Fibroblast of skin of right biceps (primary cell): ENCODE measurements at places on chromosomes 16 and 17.

GRCh38 chr17:7579001-7579833 is at the start of gene CD68:
TSS of gene CD68 (plus strand) at chr17:7579638. CDS start at chr17:7579678, 40 bp downstream.
- DNase-seq, result peak; percentile 93

DNA sequence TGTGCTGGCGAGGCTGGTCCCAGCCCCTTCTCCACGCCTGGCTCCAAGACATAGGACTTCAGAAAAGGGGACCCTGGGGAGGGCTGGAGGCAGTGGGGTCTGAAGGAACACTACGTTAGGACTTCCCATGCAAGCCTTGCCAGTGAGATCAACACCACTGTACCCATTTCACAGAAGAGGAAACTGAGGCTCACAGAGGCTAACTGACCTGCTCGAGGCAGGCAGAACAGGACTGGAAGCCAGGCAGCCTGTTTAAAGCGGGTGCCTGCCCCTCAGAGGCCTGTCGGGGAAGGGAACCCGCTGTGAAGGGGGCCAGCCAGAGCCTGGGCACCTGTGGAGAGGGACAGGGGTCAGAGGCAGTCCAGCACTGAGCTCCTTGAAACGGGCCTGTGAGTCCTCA is 32.3 kb downstream of the PEMT start:
- DNase-seq, result no peak

DNA sequence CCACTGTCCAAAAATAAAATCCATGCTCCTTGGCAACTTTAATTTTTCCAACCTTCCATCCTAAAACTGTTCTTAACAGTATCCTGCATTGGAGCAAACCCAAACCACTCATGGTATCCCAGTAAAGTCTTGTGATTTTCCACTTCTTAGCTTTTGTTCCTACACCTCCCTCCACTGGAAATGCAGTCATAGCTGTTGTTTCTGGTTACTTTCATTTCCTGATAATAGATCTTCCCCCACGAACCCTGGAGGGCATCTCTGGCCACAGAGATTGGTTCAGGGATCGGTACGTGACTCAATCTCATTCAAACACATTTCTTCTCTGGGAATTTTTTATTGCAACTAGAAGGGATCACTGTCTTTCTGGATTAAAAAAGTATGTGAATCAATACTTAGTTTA is 276.0 kb downstream of the GRIN2A start:
- no peak for DNase-seq

- DNase-seq, result peak; percentile 84
These were observed 39.5 kb downstream of the DYNLRB2 start for GRCh38 chr16:80580109-80580832.

DNA sequence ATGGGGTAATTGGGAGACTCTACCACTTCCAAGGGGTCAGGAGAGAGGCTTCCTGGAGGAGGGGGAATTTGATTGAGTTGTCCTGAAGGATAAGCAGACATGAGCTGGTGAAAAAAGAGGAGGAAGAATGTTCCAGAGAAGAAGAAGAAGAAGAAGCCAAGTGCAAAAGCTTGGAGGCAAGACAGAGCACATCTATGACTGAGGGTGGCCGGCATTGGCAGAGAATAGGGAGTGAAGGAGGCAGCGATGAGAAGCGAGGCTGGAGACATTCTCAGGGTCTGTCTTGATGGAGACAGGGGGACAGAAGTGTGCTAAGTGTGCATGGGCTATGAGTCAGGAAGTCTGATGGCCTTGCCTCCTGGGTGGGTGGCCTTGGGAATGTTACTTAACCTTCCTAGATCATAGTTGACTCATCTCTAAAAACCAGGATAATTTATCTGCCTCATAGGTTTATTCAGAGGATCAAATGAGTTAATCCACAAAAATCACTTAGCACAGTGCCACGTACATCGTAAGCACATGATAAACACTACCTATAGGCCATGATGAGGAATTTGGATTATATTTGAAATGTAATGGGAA is 171.7 kb downstream of the ABCC12 start:
- DNase-seq, result peak; percentile 36

GRCh38 chr17:30021708-30022317 is 80.4 kb downstream of the EFCAB5 start:
- peak; percentile 33 for DNase-seq

GRCh38 chr17:64291268-64291851 is 28.3 kb upstream of the TEX2 start:
- DNase-seq, result no peak

DNA sequence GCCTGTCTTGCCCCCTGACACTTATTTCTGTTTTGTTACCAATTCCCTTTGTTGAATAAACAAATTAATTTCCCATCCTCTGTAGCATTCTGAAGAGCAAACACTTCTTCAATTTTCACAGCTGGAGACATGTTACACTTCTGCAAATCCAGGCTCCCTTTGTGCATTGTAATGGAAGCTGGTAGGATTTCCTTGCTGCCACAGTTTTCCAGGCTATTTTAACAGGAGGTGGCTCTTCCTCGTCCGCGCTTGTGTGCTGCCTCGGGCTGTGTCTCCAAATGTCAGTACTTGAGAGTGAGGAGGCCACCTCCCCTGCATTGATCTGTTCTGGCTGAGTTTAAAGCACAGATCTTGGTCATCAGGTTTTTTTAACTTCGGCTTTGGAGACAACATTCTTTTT is 40.0 kb downstream of the SOST start:
- no peak for DNase-seq

DNA sequence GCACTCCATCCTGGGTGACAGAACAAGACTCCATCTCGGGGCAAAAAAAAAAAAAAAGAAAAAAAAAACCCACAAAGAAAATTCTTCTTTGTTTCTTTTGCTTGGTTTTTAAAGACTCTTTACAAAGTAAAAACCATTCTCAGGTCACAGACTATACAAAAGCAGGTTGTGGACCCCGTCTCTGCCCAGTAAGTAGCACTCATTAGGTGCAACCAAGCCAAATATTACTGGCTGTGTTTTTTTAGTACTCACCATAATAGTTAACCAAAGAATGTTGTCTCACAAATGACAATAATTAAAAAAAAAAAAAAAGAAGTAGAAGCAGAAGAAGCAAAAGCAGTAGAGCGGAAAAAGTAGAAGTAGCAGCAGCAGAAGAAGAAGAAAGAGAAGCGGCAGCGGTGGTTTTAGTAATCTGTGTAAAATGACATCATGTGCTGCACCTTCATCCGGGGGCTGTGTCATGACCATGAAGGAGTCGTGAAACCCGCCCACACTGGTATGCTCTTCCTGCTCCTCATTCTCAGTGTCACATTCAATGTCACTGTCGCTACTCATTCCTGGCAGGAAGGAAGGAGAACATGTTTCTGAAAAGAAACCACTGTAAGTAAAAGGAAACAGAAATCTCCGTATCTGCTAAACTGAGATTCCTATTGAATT is 105.4 kb downstream of the TRIM37 start:
- DNase-seq, result peak; percentile 62

DNA sequence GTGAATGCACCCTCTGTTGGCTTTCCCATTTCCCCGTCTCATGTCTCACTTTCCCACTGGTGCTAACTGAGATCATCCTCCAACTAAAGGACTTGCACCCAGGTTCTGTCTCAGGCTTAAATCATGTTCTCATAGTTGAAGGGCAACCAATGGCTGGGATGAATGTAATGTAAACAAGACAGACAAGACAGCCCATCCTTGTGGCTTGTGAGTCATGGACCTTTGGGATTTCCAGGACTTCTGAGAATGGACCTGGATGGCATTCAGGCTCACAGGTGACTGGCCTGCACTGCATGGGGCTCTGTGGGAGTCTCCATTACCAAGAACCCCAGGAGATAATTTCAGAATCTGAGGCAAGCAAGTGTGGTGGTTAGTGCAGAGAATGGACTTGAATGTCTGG is 347.5 kb downstream of the HAPSTR1 start:
- DNase-seq, result no peak

GRCh38 chr16:83393196-83393981 is 414.4 kb upstream of the HSBP1 start:
- DNase-seq, result peak; percentile 55

DNA sequence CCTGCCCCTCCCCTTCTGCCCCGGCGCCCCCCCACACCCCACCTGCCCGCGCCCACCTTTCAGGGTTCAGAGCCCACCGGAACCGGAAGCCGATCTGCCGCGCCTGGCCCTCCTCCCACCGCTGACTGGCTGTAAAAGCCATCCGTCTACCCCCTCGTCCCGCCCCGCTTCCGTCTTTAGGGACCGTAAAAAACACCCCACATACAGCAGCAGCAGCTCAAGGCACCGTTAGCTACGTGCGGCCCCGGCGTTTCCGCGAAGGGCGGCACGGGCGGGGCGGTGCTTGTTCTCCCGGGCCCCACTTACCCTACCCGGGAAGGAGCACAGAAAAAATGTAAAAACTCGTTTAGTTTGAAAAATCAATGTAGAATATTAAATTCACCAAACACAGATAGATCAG is at the start of gene MRPL28:
Gene MRPL28, minus strand, starts transcription at position 96 of the 400 bp plus-strand sequence. CDS start 320 bp downstream, outside the sequence.
- DNase-seq, result peak; percentile 95

GRCh38 chr17:43543300-43543699 is 2.8 kb downstream of the ETV4 start:
- DNase-seq, result peak; percentile 21

- peak; percentile 60 for DNase-seq
These were observed 114.5 kb downstream of the SMG6 start for GRCh38 chr17:2188971-2189630.

- no peak for DNase-seq
These were observed 3.7 kb upstream of the NPIPB15 start for GRCh38 chr16:74372369-74372768.

- DNase-seq, result peak; percentile 53
These were observed 873 bp downstream of the SETD1A start for GRCh38 chr16:30958175-30959079.

GRCh38 chr17:74893936-74894671 is 671 bp upstream of the FADS6 start:
- DNase-seq, result no peak

DNA sequence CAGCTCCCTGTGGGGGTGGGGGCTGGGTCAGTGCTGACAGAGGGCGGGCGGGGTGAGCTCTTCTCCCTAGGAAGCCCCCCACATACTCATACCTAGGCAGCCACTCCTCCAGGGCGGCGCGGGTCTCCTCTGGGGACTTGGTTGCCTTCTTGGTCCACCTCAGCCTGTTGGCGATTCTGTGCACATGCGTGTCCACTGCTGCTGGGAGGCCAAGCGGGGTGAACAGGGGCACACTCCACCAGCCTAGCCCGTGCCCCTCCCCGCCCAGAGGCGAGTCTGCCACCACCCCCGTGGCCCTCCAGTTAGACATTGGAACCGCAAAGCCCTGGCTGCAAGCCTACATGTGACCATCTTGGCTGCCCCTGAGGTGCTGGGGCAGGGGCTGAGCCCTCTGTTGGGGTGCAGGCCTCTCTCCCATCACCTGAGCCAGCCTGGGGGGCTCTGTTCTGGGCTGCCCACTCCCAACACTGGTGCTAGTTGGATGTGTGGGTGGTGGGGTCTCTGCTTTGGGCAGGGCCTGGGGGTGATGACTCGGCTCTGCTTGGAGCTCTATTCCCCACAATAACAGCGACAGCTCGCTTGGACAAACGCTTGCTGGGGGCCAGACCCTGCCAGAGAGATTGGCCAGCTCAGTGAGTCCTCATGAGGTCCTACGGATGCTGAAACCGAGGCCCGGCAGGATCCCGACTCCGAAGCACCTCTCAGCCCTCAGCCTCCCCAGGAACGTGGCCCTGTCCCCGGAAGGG is 7.4 kb downstream of the NTHL1 start:
- DNase-seq, result no peak

DNA sequence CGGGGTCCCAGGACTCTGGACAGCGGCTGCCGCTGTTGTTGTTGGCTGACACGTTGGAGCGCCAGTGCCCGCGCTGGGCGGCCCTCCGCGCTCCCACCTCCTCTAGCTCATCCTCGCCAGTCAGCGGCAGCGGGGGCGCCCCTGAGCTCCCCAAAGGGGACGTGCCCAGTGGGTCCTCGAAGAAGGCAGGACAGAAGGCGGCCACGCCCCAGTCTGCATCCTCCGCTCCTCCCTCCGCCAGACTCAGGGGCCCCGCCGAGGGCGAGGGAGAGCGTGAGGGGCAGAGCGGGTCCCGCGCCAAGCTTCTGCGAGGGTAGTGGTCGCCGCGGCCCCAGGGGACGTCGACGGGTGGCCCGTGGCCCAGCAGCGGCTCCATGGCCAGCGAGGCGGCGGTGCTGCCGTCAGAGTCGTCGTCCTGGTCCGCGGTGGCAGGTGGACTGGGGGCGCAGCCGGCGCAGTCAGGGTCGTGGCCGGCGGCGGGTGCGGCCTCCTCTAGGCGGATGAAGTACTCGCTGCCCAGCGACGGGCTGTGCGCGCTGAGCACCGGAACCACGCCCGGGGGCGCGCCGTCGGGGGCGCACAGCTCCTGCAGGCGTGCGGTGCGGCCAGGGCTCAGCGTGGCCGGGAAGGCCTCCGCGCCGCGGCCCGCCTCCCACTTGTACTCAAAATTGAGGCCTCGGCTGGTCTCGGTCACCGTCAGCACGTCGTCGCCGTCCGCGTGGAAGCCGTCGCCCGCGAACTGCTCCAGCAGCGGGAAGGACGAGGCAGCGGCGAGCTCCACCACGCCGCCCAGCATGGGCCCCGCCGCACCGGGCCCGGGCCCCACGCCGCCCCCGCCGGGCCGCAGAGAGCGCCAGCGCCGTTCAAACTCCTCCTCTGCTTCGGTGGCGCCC is 43.2 kb upstream of the PVALEF start:
- DNase-seq, result no peak

DNA sequence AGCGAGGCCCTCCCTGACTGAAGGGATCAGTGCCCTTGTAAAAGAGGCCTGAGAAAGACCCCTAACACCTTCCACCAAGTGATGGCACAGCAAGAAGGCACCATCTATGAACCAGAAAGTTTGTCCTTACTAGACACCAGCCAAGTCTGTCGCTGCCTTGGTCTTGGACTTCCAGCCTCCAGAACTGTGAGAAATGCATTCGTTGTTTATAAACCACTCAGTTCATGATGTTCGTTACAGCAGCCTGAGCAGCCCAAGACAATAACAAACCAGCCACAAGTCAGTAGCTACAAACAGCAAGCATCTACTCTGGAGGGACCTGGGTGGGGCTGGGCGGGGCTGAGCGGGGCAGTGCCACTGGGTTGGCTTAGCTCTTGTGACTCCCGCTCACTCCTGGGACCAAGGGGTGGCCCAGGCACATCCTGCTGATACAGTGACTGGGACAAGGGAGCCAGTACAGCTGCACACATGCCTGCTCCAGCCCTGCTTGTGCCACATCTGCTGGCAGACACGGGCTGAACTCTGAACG is 234.9 kb downstream of the IRF8 start:
- DNase-seq, result no peak

- peak; percentile 56 for DNase-seq
These were observed 421 bp upstream of the DLX4 start for GRCh38 chr17:49968405-49969133.

- DNase-seq, result no peak
These were observed 950 bp downstream of the KLHDC4 start for GRCh38 chr16:87764600-87765472.

- DNase-seq, result no peak
These were observed 28.2 kb downstream of the ITGAE start for GRCh38 chr17:3772764-3773163.

DNA sequence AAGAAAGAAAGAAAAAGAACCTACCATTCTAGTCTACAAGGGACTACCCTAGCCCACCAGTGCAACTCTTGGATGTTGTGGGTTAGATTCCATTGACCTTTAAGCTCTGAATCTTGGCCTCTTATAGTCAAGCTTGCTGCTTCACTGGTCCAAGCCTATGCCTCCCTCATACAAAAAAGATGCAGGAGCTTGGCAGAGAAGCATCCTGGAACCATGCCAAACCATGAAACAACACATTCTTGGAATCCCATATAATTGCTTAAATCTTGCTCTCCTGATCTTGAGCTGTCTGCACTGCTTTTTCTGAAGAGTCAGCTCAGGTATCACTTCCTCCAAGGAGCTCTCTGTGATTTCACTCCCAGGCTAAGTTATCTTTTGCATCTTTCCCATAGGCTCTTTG is 117.9 kb upstream of the GPR139 start:
- no peak for DNase-seq

GRCh38 chr16:27853101-27853500 is 210.4 kb downstream of the GSG1L start:
- no peak for DNase-seq
